ENCODE measurements at places on chromosomes 6 and 20.

- peaks cover 44% of the 10 kb centered on the region for H3K27me3 ChIP-seq
- H3K27ac ChIP-seq: no peak overlapping the region
- H3K4me1 ChIP-seq: 0 out of 2 replicates have a peak, but pooled peaks cover 5% of the 10 kb centered on the region
Observed at GRCh38 chr6:157249826-157250225, 73.5 kb downstream of the TMEM242 start.

GRCh38 chr20:39638731-39639130 is 676.6 kb downstream of the DHX35 start:
- DNase-seq: no peak
- H3K27me3 ChIP-seq: no peaks in the 10 kb centered on the region
- H3K27ac ChIP-seq: no peak overlapping the region
- no peaks in the 10 kb centered on the region for H3K4me1 ChIP-seq

- peaks cover 52% of the 10 kb centered on the region for H3K4me1 ChIP-seq
- no peak overlapping the region for H3K27ac ChIP-seq
- no peak for DNase-seq
Observed at GRCh38 chr6:117496383-117496990, 14.0 kb downstream of the DCBLD1 start.

DNA sequence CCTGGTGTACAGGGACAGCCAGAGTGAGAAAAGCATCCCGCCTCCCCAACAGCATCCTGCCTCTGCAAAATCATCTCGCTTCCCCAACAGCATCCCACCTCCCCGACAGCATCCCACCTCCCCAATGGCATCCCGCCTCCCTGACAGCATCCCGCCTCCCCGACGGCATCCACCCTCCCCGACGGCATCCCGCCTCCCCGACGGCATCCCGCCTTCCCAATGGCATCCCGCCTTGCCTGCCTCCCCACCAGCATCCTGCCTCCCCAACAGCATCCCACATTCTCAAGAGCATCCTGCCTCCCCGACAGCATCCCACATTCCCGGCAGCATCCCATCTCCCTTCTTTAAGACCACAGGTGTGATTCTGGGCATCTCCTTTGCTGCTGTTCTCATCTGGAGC is 46.0 kb upstream of the NXT1 start:
- no peak overlapping the region for H3K4me3 ChIP-seq
- no peaks in the 10 kb centered on the region for H3K4me1 ChIP-seq
- H3K36me3 ChIP-seq: no peaks in the 10 kb centered on the region
- DNase-seq: no peak

All from HepG2 (cell line).